Inflammatory macrophage treated with lipopolysaccharide for 4 hours (primary cell): ENCODE measurements at places on chromosomes 6 and 20.

DNA sequence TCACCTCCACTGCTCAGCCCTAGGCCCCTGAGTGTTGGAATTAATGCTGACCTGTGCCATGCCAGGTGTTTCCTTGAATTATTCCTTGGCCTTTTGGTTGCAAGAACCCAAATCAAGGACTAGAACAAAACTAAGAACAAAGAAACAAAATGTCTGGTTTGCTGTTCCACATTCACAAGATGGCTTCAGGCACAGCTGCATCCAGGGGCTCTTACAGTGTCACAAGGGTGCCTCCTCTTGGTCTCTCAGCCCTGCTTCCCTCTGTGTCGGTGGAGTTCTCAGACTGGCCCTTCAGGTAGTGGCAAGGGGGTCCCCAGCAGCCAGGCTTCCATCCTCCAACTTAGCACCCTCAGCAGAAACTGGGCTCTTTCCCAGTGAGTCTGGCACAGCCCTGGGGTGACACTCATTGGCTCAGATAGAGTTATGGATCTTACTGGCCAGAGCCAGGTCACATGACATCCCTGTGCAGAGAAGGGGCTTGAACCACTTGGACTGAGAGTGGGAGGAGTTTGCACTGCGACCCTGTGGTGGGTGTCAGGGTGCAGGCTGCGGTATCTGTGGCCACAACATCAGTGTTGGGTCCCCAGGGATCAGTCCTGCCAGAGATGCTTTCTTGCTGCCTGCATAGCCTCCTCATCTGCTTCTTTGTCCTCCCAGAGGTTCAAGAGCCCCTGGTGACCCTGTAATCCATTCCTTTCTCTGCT lies 427.7 kb upstream of the SULF2 start:
- no peak for DNase-seq

GRCh38 chr6:116253188-116253504 lies 729 bp downstream of the TSPYL4 start:
- DNase-seq = no peak

- DNase-seq = no peak
These were observed 1.3 kb downstream of the PRND start for GRCh38 chr20:4722993-4723392.

DNA sequence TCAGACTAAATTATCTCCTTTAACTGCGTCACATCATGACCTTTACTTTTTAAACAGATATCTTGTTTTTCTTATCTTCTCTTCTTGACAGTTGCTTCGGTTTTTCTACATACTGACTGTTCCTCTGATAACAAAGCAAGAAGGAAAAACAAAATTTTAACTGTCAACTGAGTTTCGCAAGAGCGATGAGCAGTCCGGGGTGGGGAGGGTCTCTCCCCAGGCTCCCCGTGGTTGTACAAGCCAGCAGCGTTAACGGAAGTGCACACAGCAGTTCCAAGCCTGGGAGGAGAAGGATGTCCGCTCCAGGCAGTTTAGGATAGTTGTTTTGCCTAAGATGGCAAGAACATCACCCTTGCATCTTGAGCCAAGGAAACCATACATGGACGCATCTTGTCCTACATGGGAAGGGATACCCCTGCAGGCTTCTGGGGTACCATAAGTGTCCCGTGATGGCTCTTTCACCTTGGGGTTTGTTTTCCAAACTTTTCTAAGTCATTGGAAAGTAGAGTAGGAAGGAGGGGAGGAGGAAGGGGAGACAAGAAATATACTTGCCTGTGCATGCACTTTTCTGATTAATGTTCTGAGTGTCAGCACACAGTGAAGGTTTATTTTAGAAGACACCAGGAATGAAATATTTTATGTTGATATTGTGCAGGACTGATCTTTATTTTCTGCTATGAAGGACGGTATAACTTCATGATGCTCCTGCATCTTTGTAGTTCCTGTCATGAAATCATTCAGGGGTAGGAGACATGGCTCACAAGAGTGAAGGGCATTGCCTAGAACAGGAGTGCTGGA lies 20.8 kb downstream of the SLC24A3 start:
- DNase-seq = no peak

GRCh38 chr6:11848852-11849731 lies 70.5 kb upstream of the ADTRP start:
- no peak for DNase-seq

DNA sequence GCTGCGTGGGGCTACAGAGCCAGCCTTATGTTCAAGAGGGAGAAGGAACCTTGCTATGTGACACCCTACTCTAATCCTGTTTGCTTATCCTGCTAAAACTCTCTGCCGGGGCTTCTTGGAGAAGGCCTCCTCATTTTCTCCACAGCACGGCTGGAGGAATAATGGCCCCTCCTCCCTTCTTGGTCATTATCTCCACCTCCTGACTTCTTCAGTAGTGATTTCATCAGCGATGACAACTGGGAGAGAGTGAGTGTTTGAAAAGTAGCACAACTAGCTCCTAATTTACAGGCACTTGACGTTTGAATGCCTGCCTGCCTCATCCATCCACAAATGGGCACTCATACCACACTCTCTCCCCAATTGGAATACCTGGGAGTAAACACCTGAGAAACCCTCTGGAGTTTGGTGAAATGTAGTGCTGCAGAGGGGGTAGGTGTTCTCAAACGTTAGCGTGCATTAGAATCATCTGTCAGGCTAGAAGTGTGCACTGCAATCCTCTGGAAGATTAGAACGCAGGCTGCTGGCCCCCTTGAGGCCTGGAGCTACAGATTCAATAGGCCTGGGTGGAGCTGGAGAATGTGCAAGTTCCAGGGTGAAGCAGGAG lies 148.5 kb downstream of the FOXC1 start:
- DNase-seq = no peak

GRCh38 chr6:132017942-132018341 lies 66.8 kb upstream of the CCN2 start:
- DNase-seq = no peak

DNA sequence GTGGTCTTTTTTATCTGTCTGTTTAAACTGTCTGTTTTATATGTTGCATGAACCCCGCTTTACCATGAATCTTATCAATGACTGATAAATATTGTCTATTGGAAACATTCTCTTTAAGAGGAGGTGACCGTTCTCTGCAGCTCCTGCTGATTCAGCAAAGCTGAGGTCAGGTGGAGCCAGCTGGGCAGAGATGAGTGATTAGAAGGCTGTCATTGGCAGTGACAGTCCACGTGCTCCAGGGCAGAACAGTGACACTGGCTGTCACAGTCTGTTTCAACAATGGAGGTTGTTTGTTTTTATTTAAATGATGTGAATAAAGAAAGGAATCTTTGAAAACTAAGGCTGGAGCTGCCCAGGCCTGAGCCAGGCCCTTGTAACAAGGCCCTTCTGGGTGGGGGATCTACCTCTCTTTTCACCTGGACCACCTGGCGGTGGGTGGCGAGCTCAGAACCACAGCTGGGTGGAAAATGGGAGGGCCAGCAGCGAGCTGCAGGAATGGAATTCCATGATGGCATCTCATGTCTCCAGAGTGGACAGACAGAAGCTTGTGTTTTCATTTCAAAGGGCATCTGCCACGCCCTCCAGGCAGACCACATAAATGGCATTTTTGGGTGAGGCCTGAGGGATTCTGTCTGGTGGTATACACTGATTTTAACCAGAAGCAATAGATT lies 12.6 kb downstream of the SYNJ2 start:
- DNase-seq = no peak

- DNase-seq = peak; percentile 53
These were observed 28.7 kb downstream of the MYB start for GRCh38 chr6:135209803-135210202.

DNA sequence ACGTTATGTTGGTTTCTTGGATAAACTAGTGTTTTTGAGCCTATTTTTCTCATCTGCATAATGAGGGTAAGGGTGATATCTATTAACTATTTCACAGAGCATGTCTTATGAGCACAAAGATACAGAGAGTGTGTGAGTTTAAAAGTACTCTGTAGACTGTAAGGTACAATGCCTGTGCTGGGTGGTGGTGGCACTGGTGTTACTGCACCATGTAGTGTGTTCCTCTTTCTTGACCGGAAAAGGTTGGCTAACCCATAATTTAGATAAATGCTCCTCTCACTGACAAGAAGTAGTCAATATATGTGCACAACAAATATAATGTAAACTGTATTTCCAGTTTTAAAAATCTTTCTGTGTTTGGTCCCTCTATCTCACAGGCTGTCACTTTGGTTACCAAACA lies 116.2 kb upstream of the MMS22L start:
- DNase-seq = no peak

- peak; percentile 45 for DNase-seq
These were observed 85.6 kb downstream of the MRPL14 start for GRCh38 chr6:44041461-44042260.

GRCh38 chr20:8943631-8944030 lies 125.3 kb upstream of the PLCB4 start:
- peak; percentile 54 for DNase-seq

- no peak for DNase-seq
These were observed 611.9 kb upstream of the MAN1A1 start for GRCh38 chr6:119961450-119961849.

- DNase-seq = no peak
These were observed 65.2 kb downstream of the CDKAL1 start for GRCh38 chr6:20599302-20600051.

DNA sequence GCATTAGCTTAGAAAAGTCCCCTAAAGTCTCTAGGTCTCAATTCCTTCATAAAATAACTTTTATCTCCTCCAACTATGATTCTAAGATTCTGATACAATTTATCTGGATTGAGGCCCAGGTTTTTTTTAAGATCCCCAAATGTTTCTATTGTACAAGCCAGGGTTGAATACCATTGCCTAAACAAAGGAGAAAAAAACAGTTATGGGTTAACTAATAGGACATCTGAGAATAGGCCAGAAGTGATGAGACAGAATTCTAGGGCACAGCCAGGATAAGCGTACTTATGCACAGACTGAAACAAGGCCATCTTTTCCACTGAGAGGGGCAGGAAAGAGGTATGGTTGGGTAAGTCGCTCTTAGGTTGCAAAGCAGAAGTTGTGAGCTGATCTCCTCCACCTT lies 26.4 kb downstream of the EPB41L2 start:
- no peak for DNase-seq
